ENCODE measurements at places on chromosomes 7 and 10.

GRCh38 chr7:110891197-110891596, 199.7 kb upstream of the LRRN3 start:
- DNase-seq = no peak

DNA sequence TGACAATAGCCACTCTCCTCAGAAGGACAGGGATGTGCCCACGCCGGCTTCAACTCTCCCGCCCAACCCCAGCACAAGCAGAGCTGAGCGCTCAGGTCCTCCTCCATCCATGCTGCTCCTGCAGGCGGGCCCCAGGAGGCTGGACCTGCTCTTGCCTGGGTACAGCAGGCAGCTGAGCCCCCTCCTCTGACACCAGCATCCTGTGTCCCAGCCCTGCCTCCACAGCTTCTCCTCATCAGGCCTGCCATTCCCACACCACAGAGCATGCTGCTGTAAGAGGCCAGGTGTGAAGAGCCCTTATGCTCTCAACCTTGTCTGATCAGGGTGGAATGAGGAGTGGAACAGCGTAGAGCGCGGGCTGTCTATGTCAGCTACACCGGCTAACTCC, 302.2 kb downstream of the PTPRN2 start:
- no peak for DNase-seq

- no peak for DNase-seq
These were observed 56.3 kb downstream of the ASB13 start for GRCh38 chr10:5609952-5610616.

DNA sequence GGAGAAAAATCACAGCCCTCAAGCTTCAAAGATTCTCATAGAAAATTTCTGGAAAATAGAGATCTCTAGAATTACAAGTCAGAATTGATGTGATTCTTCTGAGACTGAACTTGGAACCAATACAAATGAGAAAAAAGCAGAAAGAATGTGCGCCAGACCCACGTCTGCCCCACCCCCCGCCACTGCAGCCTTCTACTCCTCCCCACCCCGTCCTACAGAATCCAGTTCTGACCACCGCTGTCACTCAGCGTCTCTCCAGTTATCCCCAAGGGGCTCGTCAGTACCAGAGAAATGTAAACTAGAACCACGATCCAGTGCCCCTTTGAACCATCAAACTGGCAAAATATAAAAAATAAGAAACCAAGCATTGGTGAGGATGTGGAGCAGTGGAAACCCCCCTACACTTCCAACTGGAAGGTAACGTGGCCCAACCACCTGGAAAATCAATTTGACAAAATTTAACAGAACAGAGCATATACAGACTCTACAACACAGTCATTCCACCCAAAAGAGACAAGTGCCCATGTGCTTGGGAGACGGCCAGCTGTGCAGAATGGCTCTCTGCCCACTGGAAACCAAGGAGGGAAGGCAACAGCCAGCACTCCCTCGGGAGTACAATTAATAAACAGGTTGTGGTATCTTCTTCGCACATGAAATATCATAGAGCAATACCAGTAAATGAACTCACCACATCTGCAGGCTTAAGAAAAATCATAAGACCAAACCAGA, 397.9 kb downstream of the TNS3 start:
- DNase-seq = no peak

DNA sequence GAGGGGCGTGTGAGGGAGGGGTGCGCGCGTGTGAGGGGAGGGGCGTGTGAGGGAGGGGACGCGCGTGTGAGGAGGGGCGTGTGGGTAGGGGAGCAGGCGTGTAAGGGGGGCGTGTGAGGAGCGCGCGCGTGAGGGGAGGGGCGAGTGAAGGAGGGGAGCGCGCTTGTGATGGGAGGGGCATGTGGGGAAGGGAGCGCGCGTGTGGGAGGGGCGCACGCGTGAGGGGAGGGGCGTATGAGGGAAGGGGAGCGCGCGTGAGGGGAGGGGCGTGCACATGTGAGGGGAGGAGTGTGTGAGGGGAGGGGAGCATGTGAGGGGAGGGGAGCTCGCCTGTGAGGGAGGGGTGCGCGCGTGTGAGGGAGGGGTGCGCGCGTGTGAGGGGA, 19.1 kb downstream of the MXI1 start:
- peak; percentile 85 for DNase-seq

- DNase-seq = no peak
These were observed 100.8 kb downstream of the ARHGAP21 start for GRCh38 chr10:24622781-24623301.

- no peak for DNase-seq
These were observed 130.8 kb downstream of the PAXIP1 start for GRCh38 chr7:154871928-154872750.

GRCh38 chr7:143484119-143484518, 6.4 kb downstream of the TAS2R41 start:
- no peak for DNase-seq

DNA sequence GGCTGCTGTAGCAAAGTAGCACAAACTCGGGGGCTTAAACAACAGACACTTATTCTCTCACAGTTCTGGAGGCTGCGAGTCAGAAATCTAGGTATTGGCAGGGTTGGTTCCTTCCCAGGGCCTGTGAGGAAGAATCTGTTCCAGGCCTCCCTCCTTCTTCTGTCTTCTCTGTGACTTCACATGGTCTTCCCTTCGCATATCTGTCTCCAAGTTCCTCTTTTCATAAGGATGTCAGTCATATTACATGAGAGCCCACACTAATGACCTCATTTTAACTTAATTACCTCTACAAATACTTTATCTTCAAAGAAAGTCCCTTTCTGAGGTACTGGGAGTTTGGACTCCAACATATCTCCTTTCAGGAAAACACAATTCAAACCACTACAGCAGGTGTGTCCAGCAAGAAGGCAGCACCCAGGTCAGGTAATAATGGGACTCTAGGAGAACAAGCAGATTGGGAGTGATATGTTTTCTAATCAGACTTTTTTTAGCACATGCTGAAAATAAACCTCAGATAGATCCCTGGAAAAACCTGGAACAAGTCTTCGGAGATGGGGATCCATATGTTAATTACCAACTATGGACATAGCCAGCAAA, 11.7 kb downstream of the CREB5 start:
- DNase-seq = no peak

DNA sequence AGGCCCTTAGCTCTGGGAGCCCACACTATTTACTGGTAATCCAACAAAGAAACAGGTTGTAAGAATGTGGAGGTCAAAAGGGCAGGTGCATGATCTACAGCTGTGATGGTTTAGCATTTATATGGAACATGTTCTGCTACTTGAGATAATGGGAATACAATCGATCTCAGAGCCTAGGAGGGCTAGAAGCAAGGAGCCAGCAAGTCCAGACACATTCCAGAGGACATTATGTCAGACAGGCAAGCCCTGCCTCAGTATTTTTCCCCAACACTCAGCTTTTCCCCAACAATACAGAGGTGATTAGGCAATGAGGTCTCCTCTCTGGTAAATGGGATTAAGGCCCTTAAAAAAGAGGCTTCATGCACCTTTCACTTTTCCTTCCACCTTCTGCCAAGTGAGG, 21.4 kb upstream of the GNAT3 start:
- no peak for DNase-seq

DNA sequence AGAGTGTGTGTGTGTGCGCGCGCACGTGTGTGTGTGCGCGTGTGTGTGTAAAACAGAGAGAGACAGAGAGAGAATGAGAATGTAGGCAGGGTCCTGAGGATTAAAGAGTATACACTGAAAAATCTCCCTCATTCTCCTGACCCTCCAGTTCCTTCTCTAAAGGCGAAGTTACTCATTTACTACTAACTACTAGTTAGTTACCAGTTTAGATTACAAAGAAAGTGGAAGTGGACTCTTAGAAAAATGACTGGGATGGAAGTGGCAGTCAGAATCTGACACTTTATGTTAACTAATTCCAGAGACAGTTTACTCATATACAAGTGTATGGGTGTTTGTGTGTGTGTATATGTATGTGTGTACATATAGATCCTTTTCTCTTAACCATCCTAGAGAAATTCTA, 146.5 kb upstream of the LRRN3 start:
- DNase-seq = no peak

GRCh38 chr10:127866276-127867013, 26.3 kb downstream of the CLRN3 start:
- no peak for DNase-seq

GRCh38 chr10:111472445-111472844, 395.6 kb downstream of the ADRA2A start:
- DNase-seq = no peak

GRCh38 chr7:20190560-20191390, 26.4 kb downstream of the MACC1 start:
- no peak for DNase-seq
